Testis (tissue), 5 donors: ENCODE measurements at places on chromosomes 16 and 17. TPM values are rescaled to one million over a fixed set of nuclear protein-coding genes. Genes with fewer than 3 reads are reported as not detected.

KRTAP2-3 gene
- not detected for total RNA-seq

UNC45B gene
- 1.1 TPM for total RNA-seq

ALOX12B gene
- 0.99 TPM for total RNA-seq

CIBAR2 gene
- 0.24 TPM for total RNA-seq

NHERF1 gene
- total RNA-seq: 28.6 TPM

USP43 gene
- 7.2 TPM for total RNA-seq

BCAR1 gene
- total RNA-seq: 139 TPM

P2RX1 gene
- total RNA-seq: 15.2 TPM

TNS4 gene
- total RNA-seq: 0.12 TPM

PITPNC1 gene
- total RNA-seq: 8.3 TPM

FADS6 gene
- total RNA-seq: 2.0 TPM

C17orf107 gene
- 4.1 TPM for total RNA-seq

TPSAB1 gene
- 32.0 TPM for total RNA-seq

TBC1D26 gene
- total RNA-seq: 18.7 TPM

DNA sequence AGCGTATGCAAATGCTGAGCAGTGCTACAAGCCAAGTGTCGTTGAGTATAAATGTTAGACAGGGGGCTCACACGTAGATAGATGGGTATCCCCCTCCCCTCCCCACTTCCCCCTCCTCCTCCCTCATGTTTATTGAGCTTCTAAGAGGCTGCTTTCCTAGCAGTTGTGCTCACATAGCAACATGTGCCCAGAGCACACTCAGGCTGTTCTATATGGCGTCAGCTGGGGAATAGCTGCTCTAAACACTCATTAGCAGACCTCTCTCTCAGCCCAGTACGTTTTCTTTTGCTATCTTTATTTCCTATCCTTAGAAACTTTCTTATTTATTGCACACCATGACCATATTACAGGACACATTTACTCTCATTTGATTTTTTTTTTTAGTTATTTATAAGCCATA lies 1.8 kb downstream of the KCNJ2 start:
- no peak for DNase-seq

DNA sequence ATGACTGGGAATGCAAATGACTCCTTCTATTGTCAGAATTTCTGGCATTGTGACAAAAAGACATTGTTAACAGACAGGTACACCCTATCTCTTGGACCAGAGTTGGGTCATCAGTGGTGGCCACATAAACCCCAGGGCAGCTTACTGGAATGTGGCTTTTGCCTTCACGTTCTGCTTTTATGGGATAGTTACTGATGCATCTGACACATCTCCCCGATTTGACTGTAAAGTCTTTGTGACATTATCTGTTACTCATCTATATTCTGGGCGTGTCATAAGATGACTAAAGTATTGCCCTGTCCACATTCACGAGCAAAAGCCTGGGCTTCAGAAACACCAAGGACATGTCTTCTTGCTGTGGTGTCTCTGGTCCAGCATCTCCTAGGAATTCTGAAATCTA lies 18.7 kb upstream of the AQP8 start:
- no peak for DNase-seq

- peak; percentile 96 for DNase-seq
Observed at GRCh38 chr16:16021988-16022682, 72.7 kb downstream of the ABCC1 start.

- peak; percentile 74 for DNase-seq
Observed at GRCh38 chr17:1413281-1413791, 13.3 kb upstream of the YWHAE start.

GRCh38 chr17:39200957-39201510 lies 951 bp downstream of the RPL19 start:
- no peak for DNase-seq

- DNase-seq: no peak
Observed at GRCh38 chr16:5870886-5871691, 773.5 kb upstream of the EEF2KMT start.

DNA sequence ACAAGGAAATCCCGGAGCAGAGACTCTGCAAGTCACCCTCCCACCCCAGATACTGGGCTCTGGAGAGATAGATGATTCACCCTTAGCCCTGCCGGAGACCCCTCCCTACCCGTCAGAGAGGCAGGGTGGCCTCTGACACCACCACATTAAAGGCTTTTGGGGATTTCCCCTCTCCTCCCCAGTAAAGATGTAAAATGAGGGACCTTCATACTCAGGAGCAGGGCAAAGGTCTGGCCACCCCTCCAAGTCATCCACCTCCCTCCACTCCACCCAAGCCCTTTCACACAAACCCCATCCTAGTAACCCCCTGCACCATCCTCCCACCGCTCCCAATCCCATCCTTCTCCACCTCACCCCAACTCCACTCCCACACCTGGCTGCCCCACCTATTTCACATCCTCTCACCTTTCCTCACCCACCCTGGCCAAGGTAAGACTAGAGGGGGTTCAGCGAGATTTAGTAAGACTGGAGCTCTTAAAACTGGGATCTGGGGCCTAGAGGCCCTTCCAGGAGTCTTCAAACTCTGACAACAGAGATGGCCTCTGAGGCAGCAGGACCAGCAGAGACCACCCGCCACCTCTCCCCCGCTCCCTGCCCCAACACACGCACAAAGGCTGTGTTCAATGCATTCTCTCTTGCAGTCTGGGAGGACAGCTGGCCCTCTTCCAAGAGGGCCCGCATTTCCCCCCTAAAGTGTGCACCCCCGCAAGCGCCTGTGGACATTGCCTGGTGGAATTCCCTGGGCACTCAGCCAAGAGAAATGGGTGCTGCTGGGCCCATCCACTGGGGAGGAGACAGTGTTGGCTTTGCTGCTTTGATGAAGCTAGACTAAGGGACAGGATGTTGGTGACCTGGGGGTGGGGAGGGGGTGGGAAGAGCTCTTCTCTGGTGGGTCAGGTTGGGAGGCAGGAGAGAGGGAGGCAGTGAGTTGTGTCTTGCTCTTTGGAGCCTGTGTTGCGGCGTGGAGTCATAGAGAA lies 1.1 kb downstream of the ABAT start:
- DNase-seq: peak; percentile 41

DNA sequence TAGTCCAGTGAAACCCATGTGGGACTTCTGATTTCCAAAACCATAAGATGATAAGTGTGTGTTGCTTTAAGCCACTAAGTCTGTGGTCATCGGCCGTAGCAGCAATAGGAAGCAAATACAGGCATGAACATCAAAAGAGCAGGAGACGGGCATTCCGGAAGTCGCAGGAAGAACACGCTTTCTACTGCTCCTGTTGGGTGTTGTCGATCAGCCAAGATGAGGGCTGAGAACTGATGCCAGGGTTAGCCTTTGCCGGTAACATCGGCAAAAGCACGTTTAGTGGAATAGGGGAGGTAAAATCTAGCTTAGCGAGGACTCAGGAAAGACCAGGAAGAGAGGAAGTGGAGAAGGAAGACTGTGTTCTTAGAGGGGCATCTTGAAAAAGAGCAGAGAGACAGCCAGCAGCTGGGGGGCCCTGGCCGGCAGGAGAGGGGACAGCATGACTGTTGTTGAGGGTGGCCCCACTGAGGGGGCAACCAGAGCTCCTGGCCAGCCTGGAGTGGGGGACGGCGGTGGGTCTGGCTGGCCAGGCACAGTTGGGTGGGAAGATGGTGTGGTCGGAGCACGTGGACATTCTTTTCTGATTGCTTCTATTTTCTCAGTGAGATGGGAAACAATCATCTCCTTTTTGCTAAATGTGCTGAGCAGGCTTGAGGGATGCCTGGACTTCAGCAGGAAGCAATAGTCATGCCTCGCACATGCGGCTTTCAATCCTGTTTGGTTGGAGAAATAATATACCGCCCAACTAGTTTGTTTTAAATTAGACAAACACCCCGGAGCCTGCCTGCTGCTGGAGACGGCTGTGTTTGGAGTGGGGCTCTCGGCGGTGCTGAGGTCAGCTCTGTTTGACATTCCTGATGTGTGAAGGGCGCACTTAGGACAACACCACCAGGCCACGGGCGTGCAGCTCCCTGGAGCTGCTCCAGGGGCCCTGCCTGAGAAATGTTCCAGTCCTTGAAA lies 109.9 kb downstream of the METRNL start:
- DNase-seq: peak; percentile 56

- peak; percentile 52 for DNase-seq
Observed at GRCh38 chr17:58303971-58304749, 23.4 kb upstream of the MPO start.

DNA sequence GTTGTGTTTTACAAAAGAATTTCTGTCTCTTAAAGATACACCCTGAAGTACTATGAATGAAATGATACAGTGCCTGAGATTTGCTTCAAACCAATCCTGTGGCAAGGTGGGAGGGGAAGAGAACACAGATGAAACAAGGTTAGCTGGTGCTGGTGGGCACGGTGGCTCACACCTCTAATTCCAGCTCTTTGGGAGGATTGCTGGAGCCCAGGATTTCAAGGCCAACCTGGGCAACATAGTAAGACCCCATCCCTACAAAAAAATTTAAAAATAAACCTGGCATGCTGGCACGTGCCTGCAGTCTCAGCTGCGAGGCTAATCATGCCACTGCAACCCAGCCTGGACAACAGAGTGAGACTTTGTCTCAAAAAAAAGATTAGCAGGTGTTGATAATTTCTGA lies 67.3 kb upstream of the FA2H start:
- no peak for DNase-seq

DNA sequence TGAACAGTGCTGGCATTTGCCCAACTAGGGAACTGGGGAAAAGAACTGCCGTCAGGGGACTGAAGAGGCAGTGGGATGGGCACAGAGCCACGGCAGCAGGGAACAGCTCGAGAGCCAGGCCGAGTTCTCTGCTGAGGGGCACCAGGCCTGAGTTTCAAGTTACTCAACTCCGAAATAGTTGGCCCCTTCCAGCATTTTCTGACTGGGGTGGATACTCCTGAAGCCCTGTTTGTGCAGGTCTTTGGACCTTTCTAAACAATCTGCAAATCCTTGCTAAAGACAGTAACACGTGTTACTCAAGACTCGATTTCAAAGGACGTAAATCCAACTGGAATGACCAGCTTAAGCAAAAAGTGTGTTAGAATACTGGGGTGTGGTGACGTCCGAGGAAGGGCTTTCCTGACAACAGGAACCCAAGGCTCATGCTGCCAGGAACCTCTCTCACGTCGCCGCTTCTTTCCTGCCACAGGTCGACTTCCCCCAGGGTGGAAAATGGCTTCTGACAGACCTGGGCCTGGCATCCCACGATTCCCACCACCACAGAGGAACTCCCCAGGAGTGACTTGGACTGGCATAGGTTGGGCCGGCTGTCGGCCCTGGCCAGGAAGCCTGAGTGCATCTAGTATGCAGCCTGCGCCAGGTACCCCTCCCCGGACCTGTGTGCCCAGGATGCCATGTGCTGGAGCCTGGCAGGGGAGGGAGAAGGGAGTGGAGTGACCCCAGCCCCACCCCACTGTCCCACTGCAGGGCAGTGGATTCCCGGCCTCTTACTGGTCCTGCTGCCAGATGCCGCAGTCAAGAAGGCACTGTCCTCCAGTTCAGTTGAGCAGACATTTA lies 71.9 kb downstream of the N4BP1 start:
- peak; percentile 48 for DNase-seq

GRCh38 chr16:86517652-86518258 lies 7.4 kb downstream of the FOXF1 start:
- DNase-seq: peak; percentile 73

- no peak for DNase-seq
Observed at GRCh38 chr16:55488306-55488705, 9.3 kb downstream of the MMP2 start.

DNA sequence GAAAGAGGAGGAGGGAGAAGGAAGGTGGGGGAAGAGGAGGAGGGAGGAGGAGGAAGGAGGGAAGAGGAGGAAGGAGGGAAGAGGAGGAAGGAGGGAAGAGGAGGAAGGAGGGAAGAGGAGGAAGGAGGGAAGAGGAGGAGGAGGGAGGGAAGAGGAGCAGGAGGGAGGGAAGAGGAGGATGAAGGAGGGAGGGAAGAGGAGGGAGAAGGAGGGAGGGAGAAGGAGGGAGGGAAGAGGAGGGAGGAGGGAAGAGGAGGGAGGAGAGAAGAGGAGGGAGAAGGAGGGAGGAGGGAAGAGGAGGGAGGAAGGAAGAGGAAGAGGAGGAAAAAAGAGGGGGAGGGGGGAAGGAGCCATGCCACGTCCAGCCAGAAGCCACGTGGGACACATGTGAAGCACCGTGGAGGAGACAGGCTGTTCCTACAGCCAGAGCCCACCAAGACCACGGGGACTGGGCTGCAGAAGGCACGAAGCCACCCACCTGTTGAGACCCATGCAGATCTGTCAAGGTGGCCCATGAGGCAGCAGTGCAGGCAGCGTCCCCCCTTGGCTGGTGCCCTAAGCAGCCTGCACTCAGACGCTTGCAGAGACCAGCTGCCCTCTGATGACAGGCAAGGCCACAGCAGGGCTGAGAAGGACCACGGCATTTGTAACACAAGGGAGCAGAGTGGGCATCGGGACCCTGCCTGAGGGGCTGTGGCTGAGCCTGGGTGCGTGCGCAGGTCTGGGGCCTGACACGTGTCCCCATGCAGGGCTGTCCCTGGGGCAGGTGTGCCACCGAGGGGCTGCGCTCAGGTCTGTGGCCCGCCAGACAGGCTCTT lies 10.3 kb downstream of the NDUFAF8 start:
- DNase-seq: no peak

DNA sequence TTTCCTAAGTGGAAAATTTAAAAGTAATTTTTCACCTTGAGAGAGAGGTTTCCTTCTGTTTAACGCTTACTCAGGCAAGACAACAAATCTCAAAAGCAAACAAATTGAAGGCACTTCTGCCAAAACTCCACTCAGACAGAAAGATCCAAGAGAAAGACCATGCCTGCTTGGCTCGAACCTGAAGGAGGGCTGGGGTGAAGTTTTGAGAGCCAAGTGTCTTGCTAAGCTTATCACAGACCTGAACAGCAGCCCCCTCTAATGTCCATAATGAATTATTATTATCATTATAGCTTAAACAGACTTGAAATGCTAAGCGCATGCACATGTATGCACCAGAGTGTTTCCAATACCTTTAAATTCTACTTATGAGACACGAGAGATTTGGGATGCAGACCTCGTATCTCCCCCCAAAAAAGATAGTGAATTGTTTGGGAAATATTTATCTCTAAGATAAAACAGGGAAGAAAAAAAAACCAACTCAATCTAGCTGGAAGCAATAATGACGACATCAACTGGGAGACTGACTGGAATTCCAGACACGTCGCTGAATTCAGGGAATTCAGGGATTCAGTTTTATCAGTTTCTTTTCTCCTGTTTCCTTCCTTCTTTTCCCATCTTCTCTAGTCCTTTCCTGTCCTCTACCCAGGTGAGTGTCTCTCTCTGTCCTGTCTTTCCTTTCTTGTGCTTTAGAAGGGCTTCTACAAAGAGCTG lies 473.2 kb downstream of the RBFOX1 start:
- DNase-seq: no peak
